ENCODE measurements at places on chromosomes 13 and 19.
A peak's percentile ranks its signal among the peaks of the same experiment; 100 is the strongest.

DNA sequence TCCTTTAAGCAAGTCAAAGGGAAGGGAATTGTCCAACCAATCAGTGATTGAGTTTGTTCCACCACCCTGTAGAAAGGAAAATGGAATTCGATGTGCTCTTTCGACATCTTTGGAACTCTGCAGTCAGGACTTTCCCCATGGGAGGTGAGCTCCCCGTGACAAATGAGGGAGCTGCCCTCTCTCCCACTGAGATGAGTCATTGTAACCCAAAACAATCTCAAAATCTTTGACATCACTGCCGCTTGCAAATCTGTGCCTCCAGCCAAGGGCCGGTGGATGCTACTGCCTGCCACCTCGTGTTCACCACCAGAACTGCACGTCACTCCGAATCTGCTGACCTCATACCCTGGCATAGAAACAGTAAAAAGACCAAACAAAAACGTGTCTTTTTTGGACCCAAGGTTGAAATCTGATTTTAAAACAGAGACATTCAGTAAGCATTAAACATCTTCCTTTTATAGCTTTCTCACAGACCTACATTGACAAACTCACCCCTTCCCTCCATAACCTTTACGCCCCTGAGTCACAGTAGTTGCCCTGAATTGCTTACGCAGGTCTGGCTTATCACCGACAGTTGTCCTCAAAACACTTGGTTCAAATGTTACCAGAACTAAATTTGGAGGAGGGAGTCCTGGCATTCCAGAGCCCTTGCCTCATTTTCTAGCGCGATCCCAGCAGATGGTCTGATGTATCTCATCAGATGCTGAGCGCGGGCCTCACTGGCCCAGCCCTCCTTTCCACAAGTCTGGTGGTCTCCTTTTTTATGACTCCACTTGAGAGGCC is 105.2 kb downstream of the COL4A2 start:
- peak; percentile 16 for DNase-seq

DNA sequence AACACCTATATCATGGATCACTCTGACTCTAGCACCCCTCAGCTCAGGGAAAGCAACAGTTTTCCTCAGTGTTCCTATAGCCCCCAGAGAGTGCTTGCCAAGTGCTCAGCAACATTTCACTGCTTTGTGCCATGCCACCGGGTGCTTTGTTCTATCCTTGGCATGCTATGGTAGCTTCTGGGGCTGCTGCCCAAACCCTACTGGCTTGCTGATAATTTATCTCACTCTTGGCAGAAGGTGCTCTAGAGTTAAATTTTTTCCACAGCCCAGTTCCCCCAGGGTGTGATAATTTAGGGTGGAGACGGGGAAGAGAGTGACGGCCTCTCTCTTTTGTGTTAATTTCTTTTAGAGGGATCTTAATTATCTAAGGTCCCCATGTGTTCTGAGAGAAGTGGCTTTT is 12.6 kb upstream of the CSNK1A1L start:
- DNase-seq, result no peak

GRCh38 chr13:32022311-32022710 is 9.3 kb upstream of the FRY start:
- DNase-seq, result no peak

DNA sequence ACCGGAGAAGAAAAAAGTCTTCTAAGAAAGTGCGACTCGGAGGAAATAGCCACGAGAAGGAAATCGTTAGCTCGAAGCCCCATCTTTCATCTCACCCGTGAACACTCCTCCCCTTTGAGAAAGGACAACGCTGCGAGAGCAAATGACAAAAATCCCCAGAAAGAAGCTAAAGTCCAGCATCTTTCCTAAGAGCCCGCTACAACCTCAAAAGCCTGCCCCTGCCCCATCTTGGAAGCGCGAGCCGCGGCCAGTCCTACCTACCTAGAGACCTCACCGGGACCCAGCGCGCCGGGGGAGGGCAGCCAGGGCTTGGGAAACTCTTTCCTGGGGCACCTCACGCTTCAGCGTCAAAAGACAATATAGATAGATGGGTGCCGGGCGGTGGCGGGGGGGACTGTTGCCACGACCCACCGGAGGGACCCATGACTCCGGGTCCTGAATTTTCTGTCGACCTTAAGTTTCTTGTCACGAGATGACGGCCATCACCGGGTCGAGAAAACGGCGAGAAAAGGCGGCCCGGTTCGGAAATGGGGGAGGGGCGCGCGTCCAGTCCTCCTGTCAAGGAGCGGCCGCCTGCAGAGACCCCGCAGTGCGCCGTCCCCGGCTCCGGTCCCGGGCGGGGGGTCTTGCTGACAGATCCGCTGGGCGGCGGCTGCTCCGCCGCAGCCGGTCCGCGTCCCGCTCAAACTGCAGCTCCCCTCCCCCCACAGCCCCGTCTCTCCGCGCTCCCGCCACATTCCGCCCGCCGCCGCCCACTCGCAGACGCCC is 65.9 kb downstream of the KCNRG start:
- peak; percentile 26 for DNase-seq

DNA sequence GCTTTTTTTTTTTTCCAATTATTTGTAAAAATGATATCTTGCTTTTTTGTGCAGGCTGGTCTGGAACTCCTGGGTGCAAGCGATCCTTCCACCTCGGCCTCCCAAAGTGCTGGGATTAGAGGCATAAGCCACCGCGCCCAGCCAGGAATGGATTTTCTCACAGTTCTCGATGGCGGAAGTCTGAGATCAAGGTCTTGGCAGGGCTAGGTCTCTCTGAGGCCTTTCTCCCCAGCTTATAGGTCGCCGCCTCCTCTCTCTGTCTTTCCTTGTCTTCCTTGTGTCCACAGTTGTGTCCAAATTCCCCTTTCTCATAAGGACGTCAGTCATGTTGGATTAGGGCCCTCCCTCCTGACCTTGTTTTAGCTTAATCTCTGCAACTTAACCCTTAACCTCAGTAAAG is 200.5 kb downstream of the UQCRFS1 start:
- no peak for DNase-seq

DNA sequence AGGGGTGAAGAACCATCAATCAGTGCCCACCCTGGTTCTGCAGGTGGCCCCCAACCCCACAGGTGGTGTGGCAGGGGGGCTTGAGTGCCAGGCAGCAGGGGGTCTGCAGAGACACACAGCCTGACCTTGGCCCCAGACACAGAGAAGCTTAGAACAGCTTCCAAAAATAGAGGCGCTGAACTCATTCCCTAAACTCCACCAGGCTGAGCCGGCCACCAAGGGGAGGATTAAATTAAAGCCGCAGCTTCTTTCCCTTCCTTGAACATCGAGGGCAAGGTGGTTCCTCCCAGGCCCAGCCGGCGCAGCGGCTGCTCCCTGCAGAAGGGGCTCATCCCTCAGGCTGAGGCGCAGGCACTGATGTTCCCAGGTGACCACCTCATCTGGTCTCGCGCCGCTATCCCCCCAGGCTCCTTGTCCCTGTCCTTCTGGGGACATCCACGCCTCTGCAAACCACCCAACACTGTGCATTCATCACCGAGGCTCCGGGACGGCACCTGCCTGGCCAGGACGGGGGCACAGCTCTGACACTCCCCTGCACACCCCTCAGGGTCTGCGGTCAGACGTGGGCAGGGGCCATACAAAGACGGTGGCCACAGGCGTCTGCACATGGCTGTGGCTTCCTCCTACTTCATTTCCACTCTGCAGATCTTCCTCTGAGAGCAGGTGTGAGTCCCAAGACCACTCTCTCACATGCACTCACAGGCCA is 30.9 kb downstream of the LAMP1 start:
- DNase-seq, result no peak

DNA sequence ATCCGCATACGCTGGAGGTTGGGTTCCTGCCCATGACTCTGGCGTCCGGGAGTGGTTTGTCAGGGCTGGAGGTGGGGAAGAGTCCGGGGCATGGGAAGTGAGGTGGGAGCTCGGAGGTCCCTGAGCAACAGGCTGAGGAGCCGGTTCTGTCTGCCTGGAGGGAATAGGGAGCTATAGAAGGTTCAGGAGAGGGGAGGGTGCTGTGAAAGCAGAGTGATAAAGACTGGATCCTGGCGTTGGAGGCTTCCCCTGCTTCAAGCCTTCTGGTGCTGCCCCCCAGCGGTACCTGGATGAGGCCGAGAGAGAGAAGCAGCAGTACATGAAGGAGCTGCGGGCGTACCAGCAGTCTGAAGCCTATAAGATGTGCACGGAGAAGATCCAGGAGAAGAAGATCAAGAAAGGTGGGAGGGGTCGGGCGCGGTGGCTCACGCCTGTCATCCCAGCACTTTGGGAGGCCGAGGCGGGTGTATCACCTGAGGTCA is 2.6 kb downstream of the HMG20B start:
- DNase-seq, result no peak

DNA sequence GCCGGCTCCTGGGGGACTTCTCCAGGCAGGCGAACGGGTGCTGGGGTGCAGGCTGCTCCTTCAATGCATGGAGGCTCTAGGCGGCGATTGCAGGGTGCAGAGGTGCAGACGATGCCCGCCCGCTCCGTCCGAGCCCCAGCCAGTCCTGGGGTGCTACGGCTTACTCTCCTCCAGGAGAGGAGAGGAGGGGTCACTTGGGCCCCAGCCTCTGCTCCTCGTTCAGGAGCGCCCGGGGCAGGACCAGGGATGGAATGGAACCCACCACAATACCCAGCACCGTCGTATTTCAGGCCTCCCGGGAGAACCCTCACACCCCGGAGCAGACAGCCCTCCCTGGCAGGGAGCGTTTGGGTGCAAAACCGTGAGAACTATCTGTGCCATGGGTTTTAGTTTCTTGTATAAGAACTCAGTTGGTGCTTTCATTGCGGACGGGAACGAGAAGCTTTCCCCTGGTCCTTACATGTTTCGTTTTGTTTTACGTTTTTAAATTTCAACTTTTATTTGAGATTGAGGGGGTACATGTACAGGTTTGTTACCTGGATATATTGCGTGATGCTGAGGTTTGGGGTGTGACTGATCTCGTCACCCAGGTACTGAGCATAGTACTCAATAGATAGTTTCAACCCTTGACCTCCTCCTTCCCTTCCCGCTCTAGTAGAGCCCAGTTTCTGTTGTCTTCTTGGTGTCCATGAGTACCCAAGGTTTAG is 46.8 kb downstream of the ARHGEF18 start:
- DNase-seq, result no peak

DNA sequence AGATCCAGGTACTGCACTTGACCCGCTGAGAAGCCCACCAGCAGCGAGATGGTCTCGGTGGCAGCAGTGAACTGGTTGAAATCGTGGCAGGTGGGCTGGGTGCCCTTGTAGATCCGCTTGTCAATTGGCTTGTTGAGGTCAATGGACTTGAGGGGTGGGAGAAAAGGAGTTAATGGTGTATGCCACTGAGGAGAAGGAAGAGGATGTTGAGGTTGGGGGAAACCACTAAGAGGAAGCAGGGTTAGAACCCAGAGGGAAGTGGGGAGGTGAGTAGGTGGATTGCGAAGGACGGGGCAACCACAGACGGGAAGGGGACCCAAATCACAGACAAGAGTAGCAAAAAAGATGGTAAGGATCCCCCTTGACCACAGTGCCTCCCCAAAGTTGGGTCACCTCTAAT is 1.7 kb downstream of the DMWD start:
- DNase-seq, result no peak

Data from activated gamma-delta T cell treated with anti-CD3 and anti-CD28 coated beads, Interleukin-2, amount 50 U/mL, for 16 hours (primary cell).